OCI-M1 (cell line): ENCODE measurements at places on chromosomes 16 and 17.
A peak's percentile ranks its signal among the peaks of the same experiment; 100 is the strongest.

- DNase-seq: peak; percentile 89
Observed at GRCh38 chr16:27109666-27110523, 43.2 kb downstream of the C16orf82 start.

- DNase-seq: no peak
Observed at GRCh38 chr17:149897-150584, 12.7 kb downstream of the SCGB1C2 start.

- DNase-seq: no peak
Observed at GRCh38 chr17:59423903-59424302, 92.4 kb downstream of the YPEL2 start.

DNA sequence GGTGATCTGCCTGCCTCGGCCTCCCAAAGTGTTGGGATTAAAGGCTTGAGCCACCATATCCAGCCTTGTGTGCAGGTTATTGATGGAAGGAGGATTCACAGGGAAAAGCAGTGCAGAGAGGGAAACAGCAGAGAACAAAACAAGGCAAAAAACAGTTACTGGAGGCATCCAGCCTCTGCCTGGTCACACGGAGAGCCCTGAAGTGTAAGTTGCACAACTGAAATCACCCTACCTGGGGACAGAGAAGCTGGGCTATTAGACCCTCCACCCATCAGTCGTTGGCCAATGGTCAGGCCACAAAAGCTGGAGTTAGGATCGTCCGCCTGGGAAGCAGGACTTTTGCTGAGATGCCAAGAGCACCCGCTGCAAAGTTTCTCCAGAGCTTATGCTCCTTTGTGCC, 57.9 kb upstream of the BCO1 start:
- DNase-seq: no peak

- peak; percentile 32 for DNase-seq
Observed at GRCh38 chr16:50509521-50510341, 38.5 kb upstream of the NKD1 start.

GRCh38 chr17:58020401-58020800, 13.4 kb upstream of the SRSF1 start:
- DNase-seq: no peak

DNA sequence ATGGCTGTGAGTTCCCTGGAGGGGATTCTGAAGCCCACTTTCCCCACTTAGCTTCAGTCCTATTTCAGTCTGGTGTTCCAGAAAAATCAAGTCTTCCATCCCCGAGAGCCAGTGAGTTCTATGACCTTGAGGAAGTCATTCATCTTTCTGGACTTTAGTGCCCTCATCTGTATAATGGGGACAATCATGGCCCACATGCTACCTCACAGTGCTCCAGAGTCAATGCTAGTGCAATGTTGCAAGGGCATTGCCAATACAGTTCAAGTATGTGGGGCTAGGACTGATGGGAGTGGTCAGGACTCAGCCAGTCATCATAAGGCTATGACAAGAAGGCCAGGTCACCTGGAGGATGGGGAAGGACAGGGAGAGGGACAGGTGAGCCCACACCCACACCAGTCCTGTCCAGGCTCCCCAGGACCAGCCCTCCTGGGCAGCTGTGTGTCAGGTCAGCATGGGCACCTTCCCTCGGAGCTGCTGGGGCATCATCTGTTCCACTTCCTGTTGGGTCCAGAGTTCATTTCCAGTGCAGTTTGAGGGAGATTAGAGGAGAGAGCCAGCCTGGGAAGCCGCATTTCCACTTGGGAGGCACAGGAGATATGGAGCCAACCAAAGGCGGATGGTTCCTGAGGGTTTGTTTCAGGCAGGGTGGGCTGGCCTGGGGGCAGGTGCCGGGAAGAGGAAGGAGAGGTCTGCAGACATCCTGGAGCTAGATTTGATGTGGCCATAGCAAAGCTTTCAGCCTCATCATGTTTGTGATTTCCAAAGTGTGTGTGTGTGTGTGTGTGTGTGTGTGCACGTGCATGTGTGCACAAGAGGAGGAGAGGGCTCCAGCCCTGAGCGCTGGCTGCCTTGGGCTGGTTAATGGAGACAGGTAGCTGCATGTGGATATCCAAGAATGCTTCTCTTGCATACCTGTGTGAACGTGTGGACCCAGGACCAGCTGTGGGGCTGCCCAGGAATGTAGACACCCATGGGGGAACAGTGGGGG, 3.9 kb upstream of the WNT9B start:
- DNase-seq: no peak

- no peak for DNase-seq
Observed at GRCh38 chr17:49406421-49407061, 8.1 kb downstream of the PHB1 start.

DNA sequence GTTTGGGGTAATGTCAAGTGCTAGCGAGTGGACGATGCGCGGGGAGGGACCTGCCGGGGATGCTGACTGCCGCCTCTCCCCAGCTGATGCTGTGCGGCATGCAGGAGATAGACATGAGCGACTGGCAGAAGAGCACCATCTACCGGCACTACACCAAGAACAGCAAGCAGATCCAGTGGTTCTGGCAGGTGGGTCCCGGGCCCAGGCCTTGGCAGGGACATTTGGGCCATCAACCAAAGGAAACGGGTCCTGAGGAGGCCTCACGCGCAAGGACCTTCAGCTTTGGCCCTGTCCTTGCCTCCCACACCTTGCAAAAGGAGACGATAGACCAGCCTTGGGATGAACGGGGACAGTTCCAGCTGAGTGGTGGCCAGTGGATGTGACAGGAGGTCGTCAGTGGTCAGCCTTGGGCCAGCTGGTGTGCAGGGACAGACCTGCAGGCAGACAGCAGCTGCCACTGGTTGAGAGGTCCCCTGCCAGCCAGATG, 13.6 kb upstream of the CLEC18A start:
- no peak for DNase-seq
